A673 (cell line): ENCODE measurements at places on chromosomes 6 and 20. TPM values are rescaled to one million over a fixed set of nuclear protein-coding genes. Genes with fewer than 3 reads are reported as not detected.

The HSPA1L gene
- total RNA-seq: 1.1 and 1.4 TPM in 2 replicates

DNA sequence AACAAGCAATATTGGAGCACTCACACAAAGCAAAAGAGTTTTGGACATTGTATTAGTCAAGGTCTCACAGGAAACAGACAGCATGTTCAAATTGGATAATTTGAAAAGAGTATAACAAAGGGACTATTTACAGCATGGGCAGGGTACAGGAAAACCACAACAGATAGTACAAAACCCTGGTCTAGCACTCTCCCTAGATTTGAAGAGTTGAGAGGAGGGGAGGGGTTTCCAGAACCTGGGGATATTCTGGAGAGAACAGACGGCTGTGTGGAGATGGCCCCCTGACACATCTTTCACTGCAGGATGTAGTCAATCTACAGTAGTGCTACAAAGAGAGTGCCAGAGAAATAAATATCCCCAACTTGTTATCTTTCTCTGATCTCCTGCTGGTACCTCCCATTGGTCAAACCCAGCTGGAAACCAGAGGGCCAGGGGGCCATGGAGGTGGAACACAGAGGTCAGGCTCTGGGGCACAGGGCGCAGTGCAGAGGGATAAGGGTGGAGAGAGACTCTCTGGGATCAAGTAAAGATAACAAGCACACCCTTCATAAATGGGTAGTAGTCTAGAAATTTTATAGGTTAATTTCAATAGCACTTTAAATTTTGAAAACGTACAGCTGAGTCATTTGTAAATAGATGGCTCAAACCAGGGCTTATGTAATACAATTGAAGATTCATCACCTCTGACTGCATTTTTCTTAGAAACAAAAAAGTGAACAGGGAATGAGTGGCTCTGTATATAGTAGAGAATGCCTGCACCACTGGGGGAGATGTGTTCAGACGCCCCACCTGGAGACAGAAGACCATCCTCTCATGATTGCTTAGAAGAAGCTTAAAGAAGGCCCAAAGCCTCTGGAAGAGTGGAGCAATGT is 25.7 kb downstream of the RCAN2 start:
- H3K27ac ChIP-seq: no peak overlapping the region
- no peak overlapping the region for H3K4me3 ChIP-seq

- peaks cover 5% of the 10 kb centered on the region for H3K27me3 ChIP-seq
- DNase-seq: no peak
- H3K4me1 ChIP-seq: no peaks in the 10 kb centered on the region
- no peak overlapping the region for H3K27ac ChIP-seq
- no peak overlapping the region for H3K4me3 ChIP-seq
- no peaks in the 10 kb centered on the region for H3K36me3 ChIP-seq
Observed at GRCh38 chr6:170124836-170125235, 166.0 kb downstream of the DLL1 start.

The PERP gene
- 0.48 and 0.71 TPM in 2 replicates for total RNA-seq

- H3K27ac ChIP-seq: no peak overlapping the region
- H3K4me3 ChIP-seq: no peak overlapping the region
- no peaks in the 10 kb centered on the region for H3K36me3 ChIP-seq
- peaks cover 5% of the 10 kb centered on the region for H3K4me1 ChIP-seq
Observed at GRCh38 chr6:20341096-20341495, 60.6 kb upstream of the E2F3 start.

DNA sequence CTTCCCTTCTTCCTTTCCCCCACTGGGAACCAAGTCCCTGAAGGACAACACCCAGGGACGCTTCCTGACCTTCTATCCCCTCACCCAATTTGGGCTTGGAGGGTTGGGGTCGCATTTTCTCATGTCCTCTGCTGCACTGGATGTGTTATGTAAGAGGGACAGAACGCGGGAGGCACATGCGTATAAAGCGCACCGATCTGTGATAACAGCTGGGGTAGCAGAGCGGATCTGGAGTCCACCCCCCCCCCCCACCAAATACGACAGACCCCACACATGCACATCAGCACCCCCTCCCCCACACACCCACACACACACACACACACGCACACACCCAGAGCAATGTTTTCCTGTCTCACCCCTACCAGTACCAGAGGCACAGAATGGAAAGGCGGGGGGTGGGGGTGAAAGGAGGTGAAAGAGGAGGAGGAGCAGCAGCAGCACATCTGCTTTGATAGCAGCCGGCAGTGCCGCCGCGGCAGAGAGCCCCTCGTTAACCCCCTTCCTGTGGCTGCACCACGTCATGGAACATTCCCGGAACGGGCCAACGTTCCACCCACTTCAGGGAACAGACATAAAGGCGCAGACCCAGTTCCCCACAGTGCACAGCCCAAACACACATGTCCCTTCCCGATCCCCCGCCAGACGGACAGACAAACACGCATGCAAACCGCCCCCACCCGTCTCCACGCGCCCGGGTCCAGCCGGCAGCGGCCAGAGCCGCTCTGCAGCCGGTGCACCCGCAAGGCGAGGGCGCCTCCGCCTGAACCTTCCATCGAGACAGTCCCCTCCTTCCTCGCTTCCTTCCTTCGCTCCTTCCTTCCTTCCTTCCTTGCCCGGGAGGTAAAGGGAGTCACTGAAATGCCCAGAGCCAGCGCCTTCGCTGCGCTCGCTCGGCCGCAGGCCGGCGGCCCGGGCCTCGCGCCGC is 590 bp downstream of the HIVEP2 start:
- H3K4me3 ChIP-seq: peak overlapping the region; percentile 66
- DNase-seq: peak; percentile 64
- H3K27me3 ChIP-seq: peaks cover 6% of the 10 kb centered on the region
- peaks cover 11% of the 10 kb centered on the region for H3K4me1 ChIP-seq
- H3K27ac ChIP-seq: peak overlapping the region; percentile 75

DNA sequence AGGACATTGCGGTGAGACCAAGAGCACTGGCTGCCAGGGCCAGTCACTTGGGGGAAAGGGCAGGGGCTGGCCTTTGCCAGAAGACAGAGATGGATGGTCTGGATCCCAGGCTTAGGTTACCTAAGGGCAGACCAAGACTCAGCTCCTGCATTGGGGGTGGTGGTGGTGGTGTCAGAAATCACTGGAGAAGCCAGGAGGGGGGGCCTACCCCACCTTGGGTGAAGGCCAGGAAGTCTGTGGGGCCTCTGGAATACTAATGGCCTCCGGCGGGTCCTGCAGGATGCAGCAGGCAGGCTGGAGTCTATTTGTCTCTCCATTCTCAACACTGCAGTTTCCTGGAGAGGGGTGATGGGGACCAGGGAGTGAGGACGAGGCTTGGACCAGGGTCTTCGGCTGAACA is 32.8 kb downstream of the CD40 start:
- no peaks in the 10 kb centered on the region for H3K4me1 ChIP-seq
- DNase-seq: no peak
- H3K36me3 ChIP-seq: no peaks in the 10 kb centered on the region
- H3K27me3 ChIP-seq: peaks cover 3% of the 10 kb centered on the region

- H3K36me3 ChIP-seq: no peaks in the 10 kb centered on the region
- no peak overlapping the region for H3K27ac ChIP-seq
- H3K27me3 ChIP-seq: peaks cover 49% of the 10 kb centered on the region
- no peak overlapping the region for H3K4me3 ChIP-seq
- DNase-seq: no peak
- no peaks in the 10 kb centered on the region for H3K4me1 ChIP-seq
Observed at GRCh38 chr20:59749301-59749700, 145.0 kb downstream of the PHACTR3 start.

DNA sequence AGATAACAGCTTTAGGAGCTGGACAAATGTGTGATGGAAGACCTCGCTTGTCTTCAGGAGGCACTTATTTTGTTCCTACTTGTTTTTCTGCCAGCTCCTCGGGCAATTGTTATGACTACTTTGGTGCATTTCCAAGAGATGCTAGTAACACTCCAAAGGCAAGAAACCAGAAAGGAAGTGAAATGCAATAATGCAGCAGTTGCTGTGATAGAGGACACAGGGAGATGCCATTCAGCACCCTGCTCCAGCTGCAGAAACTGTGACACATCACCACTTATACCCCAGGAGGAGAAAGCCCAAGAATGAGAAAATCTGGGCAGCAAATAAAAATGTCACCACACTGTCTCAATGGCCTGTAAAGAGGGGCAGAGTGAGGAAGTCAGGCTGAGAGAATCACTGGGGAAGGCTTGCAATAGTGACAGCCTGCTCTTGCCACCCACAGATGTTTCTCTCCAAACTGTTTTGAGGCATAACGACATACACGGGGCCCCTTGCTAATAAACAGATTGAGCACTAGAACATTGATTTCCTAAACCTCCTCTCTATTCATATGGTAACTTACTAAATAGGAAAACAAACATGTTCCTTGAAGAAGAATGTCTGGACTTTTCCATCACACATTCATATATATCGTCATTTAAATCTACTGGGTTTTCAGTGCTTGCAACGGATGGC is 231.0 kb upstream of the PRND start:
- no peak overlapping the region for H3K4me3 ChIP-seq
- H3K27ac ChIP-seq: peak overlapping the region; percentile 65
- H3K4me1 ChIP-seq: peaks cover 60% of the 10 kb centered on the region
- no peaks in the 10 kb centered on the region for H3K36me3 ChIP-seq

DNA sequence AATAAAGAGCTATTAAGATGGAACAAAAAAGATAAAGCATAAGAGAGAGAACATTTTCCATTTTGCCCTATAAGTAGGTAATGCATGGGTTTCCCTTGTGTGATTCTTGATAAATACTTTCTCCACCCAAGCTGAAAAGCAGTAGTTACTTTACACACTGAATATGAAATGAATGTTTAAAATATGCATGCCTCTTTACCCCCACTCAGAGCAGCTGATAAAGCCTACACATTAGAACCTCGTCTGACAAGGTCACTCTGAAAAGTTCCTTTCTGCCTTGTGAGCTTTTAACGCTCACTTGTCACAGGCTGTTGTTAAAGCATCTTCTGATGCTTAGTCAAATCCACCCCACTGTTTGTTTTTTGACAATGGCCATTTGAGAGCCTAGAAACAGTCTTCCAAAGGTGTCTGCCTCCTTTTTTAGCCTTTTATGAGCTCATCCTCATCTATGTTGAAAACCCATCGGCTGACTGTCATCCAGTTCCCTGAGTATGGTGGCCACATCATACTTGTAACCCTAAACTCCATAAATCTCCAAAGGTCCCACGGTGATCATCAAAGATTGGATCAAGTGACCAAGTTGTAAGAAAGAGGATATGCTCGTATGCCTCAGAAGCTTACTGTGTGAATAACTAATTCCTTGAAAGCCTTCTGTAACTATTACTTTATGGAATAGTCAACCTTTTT is 102.8 kb downstream of the ATXN1 start:
- no peaks in the 10 kb centered on the region for H3K27me3 ChIP-seq
- H3K27ac ChIP-seq: no peak overlapping the region
- no peak overlapping the region for H3K4me3 ChIP-seq
- no peaks in the 10 kb centered on the region for H3K4me1 ChIP-seq
- no peaks in the 10 kb centered on the region for H3K36me3 ChIP-seq
- no peak for DNase-seq

GRCh38 chr20:63121749-63122405 is 94.1 kb downstream of the YTHDF1 start:
- H3K36me3 ChIP-seq: no peaks in the 10 kb centered on the region
- H3K4me1 ChIP-seq: no peaks in the 10 kb centered on the region
- no peak overlapping the region for H3K4me3 ChIP-seq
- no peak for DNase-seq

DNA sequence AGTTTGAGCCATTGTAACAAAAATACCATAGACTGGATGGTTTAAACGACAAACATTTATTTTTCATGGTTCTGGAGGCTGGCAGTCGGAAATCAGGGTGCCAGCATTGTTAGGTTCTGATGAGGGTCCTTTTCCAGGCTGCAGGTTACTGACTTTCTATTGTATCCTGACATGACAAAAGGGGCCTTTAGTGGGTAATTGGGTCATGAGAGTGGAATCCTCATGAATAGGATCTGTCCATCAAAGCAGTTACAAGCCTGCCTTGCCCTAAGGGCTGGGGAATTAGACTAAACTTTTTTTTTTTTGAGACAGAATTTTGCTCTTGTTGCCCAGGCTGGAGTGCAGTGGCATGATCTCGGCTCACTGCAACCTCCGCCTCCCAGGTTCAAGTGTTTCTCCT is 347.9 kb upstream of the TSHZ2 start:
- H3K27me3 ChIP-seq: no peaks in the 10 kb centered on the region
- DNase-seq: no peak
- H3K4me3 ChIP-seq: no peak overlapping the region
- H3K36me3 ChIP-seq: no peaks in the 10 kb centered on the region

DNA sequence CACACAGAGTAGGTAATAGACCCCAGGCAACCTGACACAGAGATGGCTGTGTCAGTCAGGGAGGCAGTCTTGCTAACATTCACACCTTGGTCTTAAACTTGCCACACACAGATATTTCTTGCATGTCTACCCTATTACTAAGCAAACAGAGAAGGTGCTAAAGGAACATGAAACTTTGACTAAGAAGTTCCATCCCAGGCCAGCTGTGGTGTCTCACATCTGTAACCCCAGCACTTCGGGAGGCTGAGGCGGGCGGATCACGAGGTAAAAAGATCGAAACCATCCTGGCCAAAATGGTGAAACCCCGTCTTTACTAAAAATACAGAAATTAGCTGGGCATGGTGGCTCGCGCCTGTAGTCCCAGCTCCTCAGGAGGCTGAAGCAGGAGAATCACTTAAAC is 222.4 kb upstream of the JARID2 start:
- no peaks in the 10 kb centered on the region for H3K36me3 ChIP-seq
- H3K27me3 ChIP-seq: no peaks in the 10 kb centered on the region

- DNase-seq: peak; percentile 38
- no peaks in the 10 kb centered on the region for H3K27me3 ChIP-seq
- no peak overlapping the region for H3K4me3 ChIP-seq
Observed at GRCh38 chr20:54291339-54292010, 83.6 kb downstream of the PFDN4 start.

GRCh38 chr6:4670290-4670689 is 105.9 kb upstream of the CDYL start:
- DNase-seq: no peak
- no peak overlapping the region for H3K4me3 ChIP-seq
- no peak overlapping the region for H3K27ac ChIP-seq
- no peaks in the 10 kb centered on the region for H3K27me3 ChIP-seq
- no peaks in the 10 kb centered on the region for H3K36me3 ChIP-seq

The TAF11 gene
- 32.9 and 33.6 TPM in 2 replicates for total RNA-seq

The SCGN gene
- not detected in 2 replicates for total RNA-seq

The CDH26 gene
- total RNA-seq: 0.58 and 0.66 TPM in 2 replicates

DNA sequence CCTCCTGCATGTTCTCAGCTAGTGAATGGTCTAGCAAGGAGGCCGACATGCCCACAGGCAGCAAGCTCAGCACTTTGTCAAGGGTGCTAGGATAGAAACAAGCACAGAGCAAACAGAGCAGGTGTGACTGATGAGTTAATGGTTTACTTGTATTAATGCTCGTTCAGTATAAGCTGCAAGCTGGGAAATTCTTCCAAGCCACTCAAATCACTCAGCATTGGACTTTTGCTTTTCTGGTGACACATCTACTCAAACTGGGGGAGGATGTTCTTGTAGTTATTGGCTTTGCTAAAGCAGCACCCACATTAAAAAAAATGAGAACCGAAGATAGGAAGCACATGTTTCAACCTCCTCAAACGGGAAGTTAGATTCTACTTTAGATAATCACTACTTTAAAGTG is 43.1 kb upstream of the NEDD9 start:
- H3K4me1 ChIP-seq: peaks cover 11% of the 10 kb centered on the region
- no peak overlapping the region for H3K4me3 ChIP-seq
- no peaks in the 10 kb centered on the region for H3K36me3 ChIP-seq
- H3K27me3 ChIP-seq: no peaks in the 10 kb centered on the region
